Aorta (tissue), 5 donors: ENCODE measurements at places on chromosomes 5 and 9. TPM values are rescaled to one million over a fixed set of nuclear protein-coding genes. Genes with fewer than 3 reads are reported as not detected.

Gene MAT2B
- total RNA-seq, result 39.3 TPM

Gene GFRA3
- 3.2 TPM for total RNA-seq

DNA sequence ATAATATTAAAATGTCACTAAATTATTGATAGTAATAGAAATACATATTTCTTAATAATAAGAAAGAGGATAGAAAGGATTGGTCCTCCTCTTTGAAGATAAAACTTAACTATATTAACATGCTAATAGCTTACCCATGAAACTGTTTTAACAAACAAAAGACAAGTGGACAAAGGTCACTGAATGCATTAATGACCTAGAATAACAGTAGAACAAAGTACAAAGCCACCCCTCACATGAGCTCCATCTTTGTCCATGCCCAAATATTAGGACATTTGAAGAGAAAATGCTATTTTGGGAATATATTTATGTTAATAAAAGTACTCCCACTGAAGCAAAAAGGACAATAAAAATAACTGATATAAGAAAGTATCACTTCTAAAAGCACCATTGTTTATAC is 34.1 kb upstream of the SLC22A5 start:
- H3K4me1 ChIP-seq, result no peaks in the 10 kb centered on the region
- no peaks in the 10 kb centered on the region for H3K27me3 ChIP-seq
- H3K36me3 ChIP-seq, result peaks cover 3% of the 10 kb centered on the region
- no peak for DNase-seq

DNA sequence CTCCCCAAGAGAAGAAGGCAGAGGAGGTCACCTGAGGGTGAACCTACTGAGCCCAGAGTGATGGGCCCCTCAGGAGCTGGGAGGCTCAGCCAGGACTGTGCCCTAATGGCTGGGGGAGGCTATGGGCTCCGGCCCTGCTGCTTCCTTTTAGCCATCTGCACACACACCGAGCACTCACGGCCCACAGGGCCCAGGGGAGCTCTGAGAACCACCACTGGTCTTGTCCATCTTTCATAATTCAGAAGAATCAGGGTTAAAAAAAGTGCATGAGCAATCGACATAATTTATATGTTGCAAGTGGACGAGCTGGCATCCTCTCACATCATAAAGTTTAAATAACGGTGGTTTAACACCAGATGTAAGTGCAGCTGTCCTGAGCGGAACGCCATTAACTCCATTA is 162.1 kb downstream of the FSTL4 start:
- no peak overlapping the region for H3K27ac ChIP-seq
- H3K4me1 ChIP-seq, result no peaks in the 10 kb centered on the region
- no peak for DNase-seq
- H3K36me3 ChIP-seq, result no peaks in the 10 kb centered on the region

GRCh38 chr9:109699019-109699418 is 81.0 kb upstream of the PALM2AKAP2 start:
- no peaks in the 10 kb centered on the region for H3K4me1 ChIP-seq
- no peak overlapping the region for H3K27ac ChIP-seq
- no peaks in the 10 kb centered on the region for H3K27me3 ChIP-seq
- no peak for DNase-seq

DNA sequence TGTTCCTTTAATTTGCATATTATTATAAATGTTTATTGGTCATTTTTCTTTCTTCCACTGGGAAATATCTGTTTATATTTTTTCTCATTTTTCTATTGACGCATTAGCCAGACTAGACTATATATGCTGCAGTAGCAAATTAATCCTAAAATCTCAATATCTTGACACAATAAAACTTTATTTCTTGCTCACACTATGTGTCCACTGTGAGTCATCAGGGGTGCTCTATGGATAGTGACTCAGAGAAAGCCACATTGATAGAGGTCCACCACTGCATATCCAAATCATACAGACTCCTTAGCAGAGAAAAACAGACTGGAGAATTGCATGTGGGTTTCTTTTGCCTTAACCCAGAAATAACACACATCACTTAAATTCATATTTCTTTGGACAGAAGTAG is 20.8 kb downstream of the OR1L3 start:
- DNase-seq, result no peak
- H3K36me3 ChIP-seq, result no peaks in the 10 kb centered on the region
- H3K4me3 ChIP-seq, result no peak overlapping the region
- no peaks in the 10 kb centered on the region for H3K27me3 ChIP-seq

GRCh38 chr5:181043285-181044092 is 3.4 kb downstream of the BTNL9 start:
- H3K36me3 ChIP-seq, result no peaks in the 10 kb centered on the region
- H3K27ac ChIP-seq, result no peak overlapping the region
- H3K4me3 ChIP-seq, result no peak overlapping the region
- H3K27me3 ChIP-seq, result no peaks in the 10 kb centered on the region
- H3K4me1 ChIP-seq, result no peaks in the 10 kb centered on the region

GRCh38 chr5:430214-430925 is 12.6 kb upstream of the EXOC3 start:
- no peaks in the 10 kb centered on the region for H3K27me3 ChIP-seq
- H3K4me3 ChIP-seq, result no peak overlapping the region
- H3K27ac ChIP-seq, result no peak overlapping the region
- DNase-seq, result no peak
- H3K36me3 ChIP-seq, result no peaks in the 10 kb centered on the region
- H3K4me1 ChIP-seq, result no peaks in the 10 kb centered on the region

- H3K27ac ChIP-seq, result no peak overlapping the region
- H3K4me3 ChIP-seq, result no peak overlapping the region
- no peaks in the 10 kb centered on the region for H3K27me3 ChIP-seq
- H3K36me3 ChIP-seq, result no peaks in the 10 kb centered on the region
These were observed 40.5 kb upstream of the CDH18 start for GRCh38 chr5:20028506-20028905.

DNA sequence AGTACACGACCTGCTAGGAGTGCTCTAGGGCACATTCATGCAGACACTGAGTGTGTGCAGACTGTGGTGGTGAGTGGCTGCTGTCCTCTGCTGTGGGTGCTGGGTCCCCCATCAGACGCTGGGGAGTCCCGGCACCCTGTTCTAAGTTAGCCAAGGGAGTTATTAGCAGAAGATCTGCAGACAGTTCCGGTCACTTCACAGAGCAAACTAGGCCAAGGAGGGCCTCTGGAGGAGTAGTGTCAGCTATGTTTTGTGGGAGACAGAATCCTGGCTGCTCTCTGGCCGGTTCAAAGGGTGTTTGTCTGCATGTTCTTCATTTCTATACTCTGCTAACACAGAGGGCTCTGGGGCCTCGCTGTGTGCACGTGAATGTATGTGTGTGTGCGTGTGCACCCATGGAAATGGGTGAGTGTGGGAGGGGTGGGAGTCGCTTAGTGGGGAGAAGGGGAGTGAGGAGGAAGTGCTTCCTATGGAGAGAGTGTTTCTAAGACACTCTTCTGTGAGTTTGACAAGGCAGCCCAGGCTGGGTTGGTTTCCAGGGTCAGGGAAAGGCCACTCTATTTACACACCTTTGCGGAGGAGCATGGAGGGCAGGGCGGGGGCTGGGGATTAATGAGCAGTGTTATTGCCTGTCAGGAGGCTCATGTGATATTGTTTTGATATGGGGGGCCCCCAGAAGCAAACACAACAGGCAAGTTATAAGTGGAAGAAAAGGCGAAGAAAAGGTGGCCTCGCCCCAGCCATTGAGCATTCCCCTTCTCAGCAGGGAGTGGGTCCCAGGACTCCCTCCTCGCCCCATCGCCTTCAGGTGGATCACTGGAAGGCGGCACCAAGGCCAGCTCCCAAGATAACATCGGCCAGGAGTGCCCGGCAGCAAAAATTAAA is 68.9 kb downstream of the MACROH2A1 start:
- no peak for DNase-seq
- H3K27me3 ChIP-seq, result no peaks in the 10 kb centered on the region
- H3K36me3 ChIP-seq, result no peaks in the 10 kb centered on the region
- H3K4me1 ChIP-seq, result no peaks in the 10 kb centered on the region

GRCh38 chr5:169805937-169806700 is 169.0 kb downstream of the DOCK2 start:
- no peaks in the 10 kb centered on the region for H3K27me3 ChIP-seq
- H3K4me3 ChIP-seq, result no peak overlapping the region
- DNase-seq, result no peak
- H3K36me3 ChIP-seq, result no peaks in the 10 kb centered on the region
- H3K4me1 ChIP-seq, result no peaks in the 10 kb centered on the region

- H3K27ac ChIP-seq, result no peak overlapping the region
- DNase-seq, result no peak
- H3K36me3 ChIP-seq, result no peaks in the 10 kb centered on the region
These were observed 27.2 kb upstream of the TNFSF8 start for GRCh38 chr9:114957558-114957957.

DNA sequence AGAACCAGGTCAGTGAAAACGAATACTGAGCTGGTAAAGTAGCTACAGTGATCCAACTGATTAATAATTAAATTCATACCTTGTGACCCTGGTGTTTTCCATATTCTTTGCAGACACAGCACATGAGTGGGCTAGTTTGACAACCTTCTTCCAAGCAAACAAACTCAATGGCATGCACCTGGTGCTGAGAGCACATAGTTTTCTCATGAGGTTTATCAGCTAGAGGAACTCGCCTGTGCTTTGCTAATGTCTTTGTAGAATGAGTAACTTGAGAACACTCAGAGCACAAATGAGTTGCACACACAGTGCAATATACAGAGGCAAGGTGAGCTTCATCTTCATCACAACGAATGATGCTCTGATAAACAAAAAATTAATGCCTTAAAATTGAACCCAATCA is 12.6 kb downstream of the TRIM23 start:
- no peaks in the 10 kb centered on the region for H3K4me1 ChIP-seq
- no peak overlapping the region for H3K4me3 ChIP-seq
- H3K36me3 ChIP-seq, result peaks cover 6% of the 10 kb centered on the region
- H3K27me3 ChIP-seq, result no peaks in the 10 kb centered on the region
- no peak for DNase-seq

DNA sequence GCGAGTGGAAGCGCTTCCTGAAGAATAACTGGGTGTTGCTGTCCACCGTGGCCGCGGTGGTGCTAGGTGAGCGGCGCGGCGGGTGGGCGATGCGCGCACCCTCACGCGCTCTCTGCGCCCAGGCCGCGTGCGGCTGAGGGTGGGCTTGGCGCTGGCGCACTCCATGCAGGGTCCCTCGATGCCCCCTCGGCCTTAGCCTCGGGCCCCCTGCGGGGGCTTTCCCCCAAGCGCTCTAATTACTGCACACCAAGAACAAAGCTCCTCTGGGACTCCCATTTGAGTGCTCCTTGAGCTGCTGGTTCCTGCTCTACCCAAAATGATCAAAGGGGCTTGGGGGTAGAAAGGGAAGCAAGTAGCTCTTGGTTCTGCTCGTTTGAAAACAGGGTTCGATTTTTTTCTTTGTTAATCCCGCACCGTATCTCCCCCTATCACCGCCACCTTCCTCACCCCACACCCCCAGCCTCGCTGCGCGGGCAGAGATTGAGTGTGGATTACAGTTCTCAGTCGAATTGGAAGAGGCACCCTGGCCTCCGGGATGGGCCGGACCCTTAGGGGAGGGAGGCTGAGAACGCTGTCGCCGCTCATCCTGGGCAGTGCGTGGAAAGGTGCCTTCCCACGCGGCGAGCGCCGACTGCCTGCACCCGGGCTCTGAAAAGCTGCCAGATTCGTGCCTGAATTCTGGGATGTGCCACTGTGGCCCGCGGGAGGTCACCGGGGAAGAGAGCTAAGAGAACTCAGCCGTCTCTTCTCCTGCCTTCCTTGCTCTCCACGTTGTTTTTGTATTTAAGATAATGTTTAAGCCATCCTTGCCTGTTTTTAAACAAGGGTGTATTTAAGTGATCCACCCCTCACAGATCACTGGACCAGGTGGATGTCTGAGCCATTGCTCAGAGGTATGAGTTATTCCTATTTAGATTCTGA is 697 bp downstream of the SLC1A1 start:
- no peak for DNase-seq
- no peaks in the 10 kb centered on the region for H3K27me3 ChIP-seq
- H3K27ac ChIP-seq, result no peak overlapping the region
- H3K4me3 ChIP-seq, result peak overlapping the region; percentile 33
- no peaks in the 10 kb centered on the region for H3K36me3 ChIP-seq
- H3K4me1 ChIP-seq, result no peaks in the 10 kb centered on the region
